ENCODE measurements at places on chromosomes 16 and 17.

DNA sequence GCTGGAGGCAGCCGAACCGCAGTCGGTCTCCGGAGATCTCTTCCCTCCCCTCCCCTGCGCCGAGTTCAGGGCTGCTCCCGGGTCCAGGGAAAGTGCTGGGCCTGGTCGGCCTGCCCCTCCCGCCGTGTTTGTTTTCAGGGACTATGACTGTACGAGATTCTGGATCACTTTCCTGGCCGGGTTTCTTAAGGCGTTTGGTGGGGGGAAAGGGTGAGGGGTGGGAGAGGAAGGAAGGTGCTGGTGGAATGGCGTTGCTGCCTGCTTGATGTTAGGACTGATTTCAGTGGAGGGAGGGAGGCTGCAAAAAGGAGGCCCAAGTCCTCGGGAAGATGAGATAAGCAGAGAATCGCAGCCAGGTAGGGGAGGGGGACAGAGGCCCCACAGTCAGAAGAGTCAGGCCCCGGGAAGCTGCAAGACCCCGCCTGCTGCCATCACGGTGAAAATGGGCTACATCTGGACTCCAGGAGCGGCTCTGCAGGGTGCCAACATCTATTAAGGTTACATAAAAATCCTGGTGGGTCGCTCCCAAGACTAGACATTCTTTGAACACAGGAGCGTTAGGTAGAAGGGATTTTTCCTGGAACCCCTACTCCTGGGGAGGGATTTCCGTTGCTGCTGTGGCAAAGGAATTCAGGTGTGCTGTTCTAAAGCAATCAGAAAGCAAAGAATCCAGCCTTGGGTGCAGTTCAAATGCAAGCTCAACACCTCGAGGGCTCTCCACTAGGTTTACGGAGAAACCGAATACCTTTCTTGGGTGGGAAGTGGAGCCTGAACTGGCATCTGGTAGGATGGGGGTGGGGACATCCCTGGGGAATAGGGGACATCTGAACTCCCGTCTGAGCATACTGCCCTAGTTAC is 1.2 kb downstream of the ARHGAP44 start:
- DNase-seq: no peak

GRCh38 chr17:71237903-71238538 is 882.8 kb upstream of the SOX9 start:
- peak; percentile 69 for DNase-seq

- DNase-seq: no peak
These were observed 108.3 kb downstream of the RBFOX1 start for GRCh38 chr16:7440886-7441400.

DNA sequence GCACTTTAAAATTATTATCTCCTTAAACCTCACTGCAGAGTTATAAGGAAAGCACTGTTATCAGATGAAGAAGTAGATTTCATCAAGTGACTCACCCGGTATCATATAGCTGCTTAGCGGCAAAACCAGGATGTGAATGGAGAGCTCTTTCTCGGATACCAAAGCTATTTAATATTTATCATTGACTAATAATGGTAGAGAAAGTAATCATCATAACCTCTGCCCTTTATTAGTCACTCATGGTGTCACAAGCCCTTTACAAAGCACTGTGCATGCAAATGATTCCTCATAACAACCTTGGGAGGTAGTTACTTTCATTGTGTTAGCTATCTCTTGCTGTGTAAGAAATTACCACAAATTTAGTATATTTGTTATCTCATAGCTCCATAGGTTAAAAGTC is 592.9 kb downstream of the MAF start:
- peak; percentile 16 for DNase-seq

- DNase-seq: peak; percentile 55
These were observed 959 bp downstream of the SSH2 start for GRCh38 chr17:29929006-29929532.
